NCI-H526 (cell line): ENCODE measurements at places on chromosomes 11 and 22.

- DNase-seq, result no peak
Measured at GRCh38 chr22:47801541-47802245, 1039.2 kb downstream of the TBC1D22A start.

DNA sequence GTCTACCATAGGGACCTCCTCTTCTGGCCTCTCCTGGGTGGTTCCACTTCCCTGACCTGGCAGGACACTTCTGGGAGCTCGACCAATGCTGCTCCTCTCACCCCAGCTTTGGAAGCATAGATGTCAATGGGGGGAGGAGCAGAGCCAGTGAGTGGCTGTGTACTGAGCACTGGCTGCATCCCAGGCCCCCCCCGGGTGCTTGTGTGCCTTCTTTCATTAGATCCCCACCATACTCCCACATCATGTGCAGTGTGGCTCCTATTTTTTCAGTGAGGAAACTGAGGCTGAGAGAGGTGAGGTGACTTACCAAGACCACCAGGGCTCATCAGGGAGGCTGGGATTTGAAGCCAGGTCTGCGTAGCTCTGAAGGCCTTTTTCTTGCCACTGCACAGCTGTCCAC, 44.3 kb downstream of the LRRC32 start:
- no peak for DNase-seq

GRCh38 chr11:107468596-107468995, 11.0 kb upstream of the CWF19L2 start:
- DNase-seq, result no peak

DNA sequence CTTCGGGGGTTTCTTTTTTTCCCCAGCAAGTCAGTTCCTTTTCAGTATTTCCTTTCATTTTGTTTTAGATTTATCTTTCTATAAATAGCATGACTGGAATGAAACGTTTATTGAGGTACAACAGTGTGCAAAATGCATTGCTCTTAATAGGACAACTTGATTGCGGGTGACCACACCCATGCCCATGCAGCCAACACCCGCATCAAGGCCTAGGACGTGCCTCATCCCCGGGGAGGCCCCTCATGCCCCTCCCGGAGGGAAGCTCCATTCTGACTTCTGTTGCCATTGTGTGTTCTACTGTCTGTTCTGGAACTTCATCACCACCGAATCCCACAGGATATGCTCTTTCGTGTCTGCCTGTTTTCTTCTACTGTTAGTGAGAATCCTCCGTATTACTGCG, 82.2 kb downstream of the RPS6KA4 start:
- DNase-seq, result no peak

DNA sequence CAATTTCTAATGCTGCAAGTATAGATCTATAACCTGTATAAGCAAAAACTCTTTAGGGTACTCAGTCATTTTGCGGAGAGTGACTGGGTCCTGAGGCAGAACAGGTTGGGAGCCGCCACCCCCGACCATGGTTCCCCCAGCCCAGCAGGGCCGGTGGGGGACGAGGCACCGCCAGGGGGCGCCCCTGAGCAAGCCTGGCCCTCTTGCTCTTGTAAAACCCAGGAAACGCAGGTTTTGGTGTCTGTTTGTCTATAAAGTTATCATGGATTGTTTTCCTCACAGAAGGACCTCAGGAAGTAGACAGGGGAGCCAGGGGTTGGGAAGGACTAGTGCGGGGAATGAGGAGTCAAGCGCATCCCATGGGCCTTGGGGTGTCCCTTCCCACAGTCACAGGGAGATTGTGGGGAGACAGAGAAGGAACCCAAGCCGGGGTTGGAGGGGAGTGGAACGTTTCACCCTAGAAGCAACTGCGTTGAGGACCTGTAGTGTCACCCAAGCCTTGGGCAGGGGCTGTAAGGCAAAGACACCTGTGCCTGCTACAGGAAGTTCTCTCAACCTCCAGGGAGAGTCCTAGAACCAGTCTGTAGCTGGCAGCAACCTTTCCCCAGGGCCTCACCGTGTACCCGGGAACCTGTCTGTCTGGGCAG, 26.4 kb downstream of the KCTD17 start:
- DNase-seq, result no peak

GRCh38 chr11:43988040-43988817, 45.8 kb downstream of the C11orf96 start:
- DNase-seq, result no peak

DNA sequence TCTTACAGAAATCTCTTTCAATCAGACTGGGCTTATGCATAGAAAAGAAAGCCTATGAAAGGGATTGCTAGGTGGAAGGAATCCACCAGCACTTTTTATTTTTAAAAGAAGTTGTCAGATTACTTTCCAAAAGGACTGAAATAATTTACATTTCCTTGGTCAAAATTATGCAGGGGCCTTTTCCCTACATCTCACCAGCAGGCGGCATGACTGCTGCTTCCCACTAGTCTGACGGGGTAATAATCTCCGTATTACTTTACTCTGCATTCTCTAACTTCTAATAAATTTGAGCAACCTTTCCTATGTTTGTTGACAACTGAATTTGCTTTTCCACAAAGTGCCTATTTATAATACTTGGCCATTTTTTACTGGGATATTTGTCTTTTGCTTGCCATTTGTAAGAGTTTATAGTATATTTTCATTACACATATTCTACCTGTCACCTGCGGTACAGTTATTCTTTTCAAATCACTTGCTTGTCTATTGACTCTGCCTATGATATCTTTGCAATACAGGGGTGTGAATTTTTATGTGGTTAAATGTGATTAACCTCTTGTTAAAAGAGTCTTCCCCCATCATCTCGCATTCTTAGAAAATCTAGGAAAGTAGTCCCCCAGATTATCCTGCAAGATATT, 51.9 kb upstream of the USP47 start:
- DNase-seq, result peak; percentile 52

DNA sequence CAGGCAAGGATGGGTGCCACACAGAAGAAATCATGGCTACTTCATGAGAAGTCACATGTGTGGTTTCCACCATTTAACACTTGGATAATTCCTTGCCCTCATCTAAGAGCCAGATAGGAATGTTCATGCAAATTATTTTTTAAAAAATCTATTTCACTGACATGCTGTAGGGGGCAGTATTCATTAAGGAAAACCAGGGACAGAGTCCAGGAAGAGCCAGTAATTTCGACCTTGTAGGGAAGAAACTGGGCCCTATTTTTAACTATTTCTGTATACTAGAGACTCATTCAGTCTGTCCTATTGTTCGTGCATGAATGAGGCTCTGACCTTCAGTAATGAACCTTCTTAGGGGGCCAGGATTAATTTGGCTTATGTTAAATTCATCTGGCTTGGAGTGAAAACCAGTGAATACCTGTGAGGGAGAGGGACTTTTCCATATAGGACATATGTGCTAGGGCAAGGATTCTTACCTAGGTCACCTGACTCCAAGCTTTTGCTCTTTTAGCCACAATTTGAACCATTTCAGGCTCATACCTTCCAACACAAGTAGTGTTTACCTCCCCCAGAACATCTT, 192.7 kb downstream of the NAV2 start:
- DNase-seq, result peak; percentile 82

DNA sequence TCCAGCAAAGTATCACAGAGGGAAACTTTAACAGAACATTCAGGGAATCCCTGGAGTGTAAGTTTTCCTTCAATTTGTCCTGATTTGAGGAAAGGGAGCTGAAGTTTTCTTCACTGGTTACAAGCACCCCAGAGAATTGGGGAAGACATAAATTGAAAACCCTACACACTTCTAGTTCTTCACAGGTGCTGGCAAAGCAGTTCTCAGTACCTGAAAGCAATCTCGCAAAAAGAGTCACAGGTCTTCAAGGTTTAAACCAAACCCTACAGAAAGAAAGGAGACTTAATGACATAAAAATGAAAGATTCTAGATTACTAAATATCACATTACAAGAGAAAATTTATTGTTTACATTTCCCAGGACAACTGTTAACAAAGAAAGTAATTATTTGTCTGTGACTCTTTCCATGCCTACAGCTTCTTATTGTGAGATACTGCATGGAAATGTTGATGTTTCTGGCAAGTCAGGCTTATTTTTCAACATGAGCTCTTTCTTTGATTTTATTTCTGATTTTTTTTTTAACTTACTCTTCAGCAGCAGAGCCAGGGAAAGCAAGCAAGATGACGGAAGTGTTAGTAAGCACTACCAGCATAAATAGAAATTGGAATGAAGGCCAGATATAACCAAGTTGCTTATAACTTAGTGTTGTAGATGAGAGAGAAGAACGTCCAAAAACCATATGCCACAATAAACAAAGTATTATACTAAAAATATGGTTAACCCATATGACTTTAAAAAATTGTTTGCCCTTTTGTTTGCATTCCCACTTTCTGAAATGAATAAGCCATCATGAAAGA, 44.1 kb downstream of the FANCF start:
- no peak for DNase-seq

GRCh38 chr11:65850217-65851082, 7.5 kb downstream of the CFL1 start:
- no peak for DNase-seq

DNA sequence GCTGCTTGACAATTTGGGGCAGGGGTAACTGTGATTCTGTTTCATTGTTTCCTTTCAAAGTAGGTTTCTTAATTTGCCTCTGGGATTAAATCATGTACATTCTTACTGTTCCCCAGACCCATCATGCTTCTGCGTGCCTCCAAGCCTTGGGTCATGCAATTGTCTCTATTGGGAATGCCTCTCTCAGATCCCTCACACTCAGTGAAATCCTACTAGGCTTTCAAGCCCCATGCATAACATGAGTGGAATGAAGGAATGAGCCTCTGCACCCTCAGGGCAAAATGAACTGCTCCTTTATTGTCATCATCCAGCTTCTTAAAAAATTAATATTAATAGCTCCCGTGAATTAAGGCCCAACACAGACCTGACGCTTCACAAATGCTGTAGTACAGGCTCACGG, 381.7 kb downstream of the TENM4 start:
- no peak for DNase-seq

- no peak for DNase-seq
Measured at GRCh38 chr11:134250246-134250645, 2.9 kb downstream of the THYN1 start.

DNA sequence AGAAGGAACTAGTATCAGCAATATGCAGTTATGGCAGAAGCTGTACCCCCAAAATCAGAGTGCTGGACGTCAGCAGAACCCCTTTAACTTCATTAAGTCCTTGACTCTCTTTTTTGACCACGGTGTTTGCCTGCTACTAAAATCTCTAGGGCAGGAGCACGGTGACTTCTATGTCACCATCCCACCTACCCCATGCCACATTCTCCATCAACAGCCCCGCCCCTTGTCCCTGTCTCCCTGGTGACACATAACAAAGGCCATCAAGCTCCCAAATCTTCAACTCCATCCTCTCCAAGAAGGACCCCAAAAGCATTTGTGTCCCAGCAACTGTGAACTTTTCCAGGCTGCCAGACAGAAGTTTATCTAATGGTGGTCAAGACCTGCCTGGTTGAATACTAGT, 894 bp downstream of the ADA2 start:
- no peak for DNase-seq

GRCh38 chr11:93870616-93871015, 20.2 kb upstream of the VSTM5 start:
- DNase-seq, result no peak

DNA sequence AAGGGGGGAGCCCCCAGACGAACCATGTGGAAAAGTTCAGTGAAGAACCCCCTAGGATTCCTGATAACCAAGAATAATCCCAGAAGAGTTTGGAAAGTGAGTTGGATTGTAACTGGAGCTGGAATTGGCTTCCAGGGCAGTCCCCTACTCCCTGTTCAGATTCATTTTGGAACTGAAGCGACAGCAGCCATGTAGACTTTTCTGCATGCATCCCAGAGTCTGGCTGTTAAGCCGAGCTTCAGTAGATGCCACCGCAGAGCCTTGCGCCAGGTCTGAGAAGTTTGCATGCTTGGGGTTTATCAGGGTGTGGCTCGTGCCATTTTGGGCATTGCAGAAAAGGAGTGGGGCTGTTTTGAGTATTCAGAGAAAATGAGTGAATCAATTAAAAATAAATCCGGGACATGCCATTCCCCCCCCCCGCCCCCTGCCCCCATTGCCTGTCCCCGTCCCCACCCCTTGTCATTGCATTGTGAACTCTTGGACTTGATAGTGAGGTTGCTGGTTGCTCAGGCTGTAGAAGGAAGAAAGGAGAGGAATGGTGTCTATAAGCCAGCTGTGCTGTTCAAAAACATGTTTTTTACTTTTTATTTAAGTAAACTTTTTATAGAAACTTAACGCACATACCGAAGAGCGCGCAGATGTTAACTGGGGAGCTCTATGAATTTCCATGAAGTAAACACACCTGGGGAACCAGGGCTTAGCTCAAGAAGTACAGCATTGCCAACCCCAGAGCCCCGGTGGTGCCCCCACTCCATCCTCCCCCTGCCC, 71.2 kb downstream of the LDLRAD3 start:
- no peak for DNase-seq

GRCh38 chr11:89458716-89459115, 32.5 kb downstream of the NOX4 start:
- DNase-seq, result no peak

DNA sequence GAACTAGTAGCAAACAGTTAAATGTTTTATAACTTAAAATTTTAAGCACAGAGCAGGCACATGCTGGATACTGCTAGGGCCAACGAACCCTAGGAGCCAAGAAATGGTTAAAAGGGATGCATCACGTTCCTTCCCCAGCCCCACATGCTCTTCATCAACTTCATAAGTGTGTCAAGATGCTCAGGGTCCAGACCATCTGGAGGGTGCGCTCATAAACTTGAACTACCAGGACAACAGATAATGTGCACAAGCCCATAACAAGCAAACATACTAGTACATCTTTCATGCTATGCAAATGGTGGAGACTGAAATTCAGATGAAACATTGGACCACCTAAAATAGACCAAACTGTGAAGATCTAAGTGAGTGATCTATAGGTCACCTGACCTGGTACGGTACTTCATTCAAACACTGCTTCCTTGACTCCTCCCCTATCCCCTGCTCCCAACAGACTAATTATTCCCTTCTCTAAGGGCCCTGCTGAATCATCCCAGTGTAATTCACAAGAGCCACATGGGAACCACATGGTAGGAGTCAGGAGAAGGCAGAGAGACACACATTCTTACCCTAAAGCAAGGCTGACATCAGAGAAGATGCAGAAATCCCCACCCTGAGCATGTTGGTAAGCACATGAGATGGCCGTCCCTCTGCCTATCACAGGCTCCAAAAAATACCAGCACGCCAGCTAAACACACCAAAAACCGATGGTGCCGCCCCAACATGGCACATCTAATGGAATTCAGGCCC, 83.9 kb downstream of the ETS1 start:
- DNase-seq, result no peak

- DNase-seq, result no peak
Measured at GRCh38 chr11:43920598-43921419, 21.6 kb upstream of the C11orf96 start.

- DNase-seq, result no peak
Measured at GRCh38 chr11:128783513-128783912, 83.6 kb downstream of the KCNJ1 start.

DNA sequence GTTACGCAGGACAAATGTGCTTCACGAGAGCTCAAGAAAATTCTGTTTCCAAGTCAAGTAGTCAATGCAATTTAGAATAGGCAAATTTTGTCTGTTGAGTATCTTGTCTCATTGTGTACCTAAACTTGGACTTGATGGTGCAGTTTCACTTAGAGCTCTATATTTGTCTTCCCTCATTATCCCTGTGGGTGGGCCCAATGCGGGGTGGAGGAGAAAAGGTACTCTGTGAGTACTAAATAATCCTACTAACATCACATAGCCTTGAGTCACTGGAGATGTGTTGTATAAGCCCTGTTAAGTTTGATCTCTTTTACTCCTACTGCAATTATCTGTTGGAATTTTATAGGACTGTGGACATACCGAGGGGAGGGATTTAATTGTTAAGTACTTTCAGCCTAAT, 331.2 kb downstream of the METTL15 start:
- DNase-seq, result no peak
